GM20000 (cell line): ENCODE measurements at places on chromosomes 3 and 15.

- no peak for DNase-seq
Observed at GRCh38 chr3:127915115-127915936, at the start of gene KBTBD12. Gene KBTBD12, plus strand, starts transcription at chr3:127915232. Its CDS starts 7,830 bp downstream, at chr3:127923062.

- DNase-seq: no peak
Observed at GRCh38 chr15:69820819-69821218, 276.9 kb downstream of the TLE3 start.

DNA sequence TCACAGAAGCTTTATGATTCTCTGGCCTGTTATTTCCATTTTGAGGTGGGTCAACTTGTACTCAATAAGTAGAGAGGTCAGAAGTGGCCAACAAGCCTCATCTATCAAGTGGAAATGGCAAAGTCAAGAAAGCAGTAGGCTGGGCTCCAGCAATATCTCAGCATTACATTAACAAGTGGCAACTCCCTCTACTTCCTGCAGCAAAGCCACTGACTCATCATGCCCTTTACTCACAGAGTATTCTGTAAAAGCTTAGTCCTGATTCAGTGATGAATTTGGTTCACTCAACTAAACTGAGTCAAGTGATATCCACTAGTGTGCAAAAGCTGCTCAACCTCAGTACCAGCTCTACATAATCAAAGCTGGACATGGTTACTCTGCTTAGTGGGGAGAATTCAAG lies 954.6 kb downstream of the EPHA3 start:
- no peak for DNase-seq

- no peak for DNase-seq
Observed at GRCh38 chr3:190585805-190586630, 72.1 kb downstream of the IL1RAP start.

DNA sequence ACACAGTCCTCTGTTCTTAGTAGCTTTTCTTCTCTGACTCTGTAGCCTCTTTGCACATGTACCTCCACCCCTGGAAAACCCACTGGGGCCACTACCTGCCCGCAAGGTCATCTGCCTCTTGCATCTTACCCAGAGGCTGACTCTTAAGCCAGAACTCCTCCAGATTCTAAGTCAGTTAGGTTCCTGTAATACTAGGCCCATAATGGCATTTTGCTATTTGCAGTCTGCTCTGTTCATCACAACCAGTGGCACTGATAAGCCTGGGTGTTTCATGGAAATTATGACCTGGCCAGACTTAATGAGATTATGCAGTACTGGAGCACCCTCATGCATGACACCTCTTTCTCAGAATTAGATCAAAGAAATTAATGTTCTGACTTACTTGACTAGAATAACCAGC lies 31.7 kb upstream of the ATG7 start:
- DNase-seq: no peak

DNA sequence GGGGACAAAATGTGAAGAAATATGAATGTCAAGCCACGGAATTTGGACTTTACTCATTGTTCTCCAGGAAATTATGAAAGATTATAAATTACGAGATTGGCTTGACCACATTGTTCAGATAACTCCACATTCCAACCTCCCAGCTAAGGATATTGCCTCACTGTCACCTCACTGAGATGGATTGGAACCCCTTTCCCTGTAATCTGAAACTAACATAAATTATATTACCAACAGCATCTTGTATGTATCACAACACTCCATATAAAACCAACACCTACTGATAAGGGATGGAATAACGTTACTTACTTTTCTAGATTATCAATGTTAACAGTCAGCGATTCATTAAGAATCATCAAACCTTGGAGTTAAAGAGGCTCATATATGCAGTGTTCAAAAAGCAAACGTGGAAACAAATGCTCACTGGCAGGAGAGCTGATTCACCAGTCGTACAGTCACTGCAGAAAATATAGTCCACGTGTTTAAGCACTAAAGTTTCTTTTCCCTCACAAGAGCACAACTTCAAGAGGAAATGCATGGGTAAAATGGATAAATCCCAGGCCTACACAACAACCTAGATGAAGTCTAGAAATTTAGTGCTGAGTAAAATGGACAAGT lies 451.5 kb downstream of the FGF12 start:
- DNase-seq: no peak

GRCh38 chr15:85318048-85318731 lies 62.2 kb upstream of the AKAP13 start:
- peak; percentile 63 for DNase-seq

GRCh38 chr3:111668888-111669488 lies 73.8 kb upstream of the ZBED2 start:
- peak; percentile 36 for DNase-seq

DNA sequence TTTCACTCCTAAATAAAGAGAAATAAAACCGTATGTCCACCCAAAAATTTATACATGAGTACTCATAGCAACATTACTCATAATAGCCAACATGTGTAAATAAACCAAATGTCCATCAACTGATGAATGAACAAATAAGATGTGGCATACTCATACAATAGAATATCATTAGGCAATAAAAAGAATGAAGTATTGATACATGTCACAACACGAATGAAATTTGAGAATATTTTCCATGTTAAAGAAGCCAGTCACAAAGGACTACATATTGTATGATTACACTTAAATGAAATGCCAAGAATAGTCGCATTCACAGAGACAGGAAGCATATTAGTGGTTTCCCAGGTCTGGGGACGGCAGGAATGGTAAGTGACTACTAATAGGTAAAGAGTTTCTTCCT lies 869.2 kb downstream of the IGSF11 start:
- no peak for DNase-seq

GRCh38 chr3:157488144-157488543 lies 15.1 kb downstream of the VEPH1 start:
- no peak for DNase-seq

- no peak for DNase-seq
Observed at GRCh38 chr15:47856071-47856470, 138.8 kb downstream of the SEMA6D start.

DNA sequence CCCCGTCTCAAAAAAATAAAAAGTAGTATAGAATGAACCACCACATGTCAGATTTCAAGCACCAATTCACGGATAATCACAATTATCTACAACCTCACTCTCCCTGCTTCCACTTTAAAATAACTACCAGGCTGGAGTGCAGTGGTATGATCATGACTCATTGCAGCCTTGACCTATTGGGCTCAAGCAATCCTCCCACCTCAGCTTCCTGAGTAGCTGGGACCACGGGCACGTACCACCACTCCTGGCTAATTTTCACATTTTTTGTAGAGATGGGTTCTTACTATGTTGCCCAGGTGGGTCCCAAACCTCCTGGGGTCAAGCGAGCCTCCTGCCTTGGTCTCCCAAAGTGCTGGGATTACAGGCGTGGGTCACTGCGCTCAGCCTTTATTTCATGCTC lies 38.1 kb upstream of the LDHAL6B start:
- no peak for DNase-seq

GRCh38 chr15:58440158-58440910 lies 8.5 kb downstream of the LIPC start:
- DNase-seq: no peak

DNA sequence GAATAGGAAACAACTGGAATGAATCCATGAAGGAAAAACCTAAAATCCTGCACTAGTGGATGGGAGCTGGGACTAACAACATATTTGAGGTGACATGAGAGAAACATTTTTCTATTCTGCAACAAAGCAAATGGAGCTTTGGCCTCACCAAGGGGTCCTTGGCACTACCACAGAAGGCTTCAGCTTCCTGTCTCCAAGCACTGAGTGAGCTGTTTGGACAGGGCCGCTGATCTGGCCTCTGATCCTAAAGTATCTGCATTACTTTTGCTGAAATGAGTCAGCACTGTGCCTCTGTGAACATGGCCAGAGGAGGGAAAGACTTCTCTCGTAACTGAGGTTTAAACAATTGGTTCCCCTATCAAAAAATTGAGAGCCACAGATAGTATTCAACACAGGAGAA lies 9.0 kb downstream of the ARPP21 start:
- no peak for DNase-seq

- no peak for DNase-seq
Observed at GRCh38 chr3:133829310-133829707, 23.7 kb downstream of the SRPRB start.

- no peak for DNase-seq
Observed at GRCh38 chr3:32495609-32496008, 7.0 kb downstream of the CMTM6 start.

- DNase-seq: no peak
Observed at GRCh38 chr15:101099183-101099582, 152.7 kb downstream of the CHSY1 start.

GRCh38 chr3:124812291-124813265 lies 74.6 kb downstream of the ITGB5 start:
- DNase-seq: no peak

- no peak for DNase-seq
Observed at GRCh38 chr3:61780016-61780415, 218.6 kb downstream of the PTPRG start.

- DNase-seq: no peak
Observed at GRCh38 chr3:7876741-7877297, 624.8 kb upstream of the LMCD1 start.

DNA sequence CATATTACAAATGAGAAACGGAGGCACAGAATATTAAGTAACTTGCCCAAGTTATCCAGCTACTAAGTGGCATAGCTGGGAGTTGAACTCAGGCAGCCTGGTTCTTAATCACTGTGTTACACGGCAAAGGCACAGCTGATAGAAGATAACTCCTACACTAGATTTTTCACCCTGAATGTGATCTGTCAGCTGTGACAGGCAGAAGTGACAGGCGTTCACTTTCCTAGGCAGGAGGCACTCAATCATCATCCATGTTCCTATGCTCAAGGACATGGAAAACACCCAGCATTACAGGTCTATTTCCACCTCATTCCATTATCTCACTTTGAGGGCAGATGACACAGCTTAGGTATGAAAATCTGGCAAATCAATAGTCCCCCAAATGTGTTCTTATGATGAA lies 35.6 kb downstream of the TBC1D2B start:
- no peak for DNase-seq

DNA sequence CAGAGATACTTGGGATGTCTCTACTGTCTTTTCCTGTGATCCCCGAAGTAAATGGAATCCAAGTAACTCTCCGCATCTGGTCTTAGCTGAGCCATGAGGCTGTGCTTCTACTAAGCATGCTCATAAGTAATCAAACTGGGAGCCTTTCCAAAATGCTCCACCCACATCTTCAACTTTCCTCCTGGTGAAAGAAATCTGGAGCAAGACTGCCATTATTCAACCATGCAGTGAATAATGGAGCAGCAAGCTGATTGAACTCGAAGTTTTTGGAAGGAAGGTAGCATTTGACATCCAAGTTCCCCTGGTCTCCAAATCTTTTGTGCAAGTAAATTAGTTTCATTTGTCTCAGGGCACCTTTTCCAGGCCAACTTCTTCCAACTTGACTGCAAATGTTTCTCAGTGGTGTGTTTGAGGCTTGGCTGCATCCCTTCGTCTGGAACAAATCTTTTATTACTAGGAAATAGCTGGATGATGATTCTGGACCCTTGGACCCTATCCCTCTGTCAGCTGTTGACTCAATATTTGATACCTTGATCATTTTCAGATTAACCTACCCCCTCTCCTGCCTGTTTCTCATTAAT lies 19.4 kb downstream of the GXYLT2 start:
- no peak for DNase-seq

GRCh38 chr3:158104431-158104921 lies 1.7 kb downstream of the SHOX2 start:
- no peak for DNase-seq

DNA sequence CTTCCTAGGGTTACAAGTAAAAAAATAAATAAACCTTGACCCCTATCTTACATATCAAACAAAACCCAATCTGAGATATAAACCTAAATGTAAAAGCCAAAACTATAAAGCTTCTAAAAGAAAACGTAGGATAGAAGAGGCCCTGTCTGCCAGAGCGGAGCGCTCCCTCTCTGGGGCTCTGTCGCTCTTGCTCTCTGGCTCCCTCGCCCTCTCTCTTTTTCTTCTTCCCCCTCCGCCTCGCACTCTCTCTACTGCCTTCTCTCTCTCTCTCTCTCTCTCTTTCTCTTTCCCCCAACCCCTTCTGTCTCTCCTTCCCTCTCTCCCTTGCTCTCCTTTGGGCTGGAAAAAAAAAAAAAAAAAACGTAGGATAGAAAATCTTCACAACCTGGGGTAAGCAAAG lies 21.6 kb downstream of the RYK start:
- no peak for DNase-seq

GRCh38 chr3:64257100-64257755 lies 32.0 kb upstream of the PRICKLE2 start:
- DNase-seq: no peak

- no peak for DNase-seq
Observed at GRCh38 chr3:58608648-58609047, 31.5 kb upstream of the FAM107A start.

DNA sequence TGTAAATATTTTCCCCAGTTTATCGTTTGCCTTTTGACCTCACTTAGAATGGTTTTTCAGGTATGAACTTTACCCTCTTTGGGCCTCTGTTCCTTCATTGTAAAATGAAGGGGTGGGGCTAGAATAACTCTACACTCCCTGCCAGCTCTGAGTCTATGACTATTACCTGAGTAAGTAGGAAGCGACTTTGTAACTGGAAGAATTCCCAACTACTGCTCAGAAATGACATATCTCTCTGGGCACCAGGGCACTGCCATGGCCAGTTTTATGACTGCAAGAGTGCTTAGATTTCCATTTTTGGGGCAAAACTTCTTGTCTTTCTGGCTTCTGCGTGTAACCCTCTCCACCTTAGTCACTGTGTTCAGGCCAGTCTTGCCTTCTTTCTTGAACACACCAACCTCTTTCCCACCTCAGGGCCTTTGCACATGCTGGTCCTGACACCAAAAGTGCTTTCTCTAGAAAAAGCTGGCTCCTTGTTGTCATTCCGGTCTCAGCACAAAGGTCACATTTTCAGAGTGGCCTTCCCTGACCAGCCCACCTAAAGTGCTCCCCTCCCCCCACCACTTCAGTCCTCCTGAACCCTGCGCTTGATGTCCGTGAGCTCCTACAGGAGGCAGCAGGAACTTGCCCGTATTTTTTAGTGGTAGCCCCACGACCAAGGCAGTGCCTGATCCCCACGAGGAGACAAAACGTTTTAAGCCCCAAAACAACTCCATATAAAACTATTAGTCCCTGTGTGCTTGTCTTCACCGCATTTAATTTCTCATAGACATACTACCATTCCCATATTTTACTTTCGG lies 25.6 kb downstream of the CDCP1 start:
- DNase-seq: no peak

DNA sequence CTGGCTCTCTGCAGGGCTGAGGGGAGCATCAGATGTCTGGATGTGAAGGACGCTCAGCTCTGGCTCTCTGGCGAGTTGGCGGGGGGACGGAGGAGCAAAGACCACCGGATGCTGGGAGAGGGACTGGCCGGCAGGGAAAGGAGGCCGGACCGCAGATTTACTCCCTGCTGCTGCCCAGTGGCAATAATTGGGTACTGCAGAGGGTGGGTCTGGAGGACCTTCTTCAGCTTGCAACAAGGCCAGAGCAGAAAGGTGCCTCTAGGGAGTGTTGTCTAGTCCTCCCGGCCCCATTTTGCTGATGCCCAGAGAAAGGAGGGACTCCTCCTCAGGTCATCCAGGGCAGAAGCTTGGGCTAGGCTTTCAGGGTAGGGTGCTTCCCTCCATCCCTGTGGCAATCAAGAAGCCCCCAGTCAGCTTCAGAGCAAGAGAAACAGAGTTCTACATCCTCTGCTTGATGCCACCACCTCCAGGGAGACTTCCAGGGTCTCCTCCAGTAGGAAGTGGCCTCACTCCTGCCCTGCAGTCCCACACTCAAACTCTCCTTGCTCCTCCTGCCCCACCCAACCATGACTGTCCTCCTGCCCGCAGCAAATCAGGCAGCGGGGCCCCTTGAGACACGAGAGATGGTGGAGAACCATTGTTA lies 20.3 kb upstream of the CSPG4 start:
- DNase-seq: peak; percentile 68

- no peak for DNase-seq
Observed at GRCh38 chr3:170437176-170437575, 18.5 kb downstream of the CLDN11 start.
